ENCODE measurements at places on chromosomes 6 and 20.
A peak's percentile ranks its signal among the peaks of the same experiment; 100 is the strongest.

- no peak for DNase-seq
Observed at GRCh38 chr6:113662688-113663333, 194.3 kb upstream of the MARCKS start.

GRCh38 chr6:11428895-11429294 lies 108.7 kb upstream of the TMEM170B start:
- DNase-seq: peak; percentile 52

DNA sequence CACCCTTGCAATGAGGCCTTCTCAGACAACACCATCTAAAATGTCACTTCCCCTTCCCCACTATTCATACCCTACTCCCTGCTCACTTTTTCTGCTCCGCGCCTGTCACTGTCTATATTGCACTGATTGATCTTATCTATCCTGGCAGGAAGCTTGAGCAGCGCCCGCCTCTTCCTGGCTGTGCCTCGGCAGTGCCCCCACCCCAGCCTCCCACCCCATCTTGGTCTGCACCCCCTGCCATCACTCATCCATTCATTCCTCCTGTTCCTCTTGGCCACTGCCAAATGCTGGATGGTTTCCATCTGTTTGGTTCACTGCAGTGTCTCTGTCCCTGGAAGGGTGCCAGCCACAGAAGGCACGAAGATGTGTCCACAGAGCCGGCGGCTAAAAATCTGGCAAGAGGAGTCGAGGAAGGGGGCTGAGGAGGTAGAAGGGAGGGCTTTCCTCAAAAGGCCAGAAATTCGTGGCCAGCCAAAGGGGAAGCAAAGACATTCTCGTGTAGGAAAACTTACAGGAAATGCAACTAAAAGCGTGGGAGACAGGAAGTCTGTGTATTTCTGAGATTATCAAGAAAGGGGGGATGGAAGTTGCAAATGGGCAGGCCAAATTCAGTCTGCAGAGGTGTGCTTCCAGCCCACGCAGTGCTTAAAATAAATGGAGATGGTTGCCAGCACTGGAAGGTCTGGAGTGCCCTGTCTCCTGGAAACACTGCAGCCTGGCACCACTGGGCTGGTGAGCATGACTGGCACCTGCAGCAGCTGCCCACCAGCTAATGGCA lies 27.6 kb downstream of the SYNJ2 start:
- peak; percentile 66 for DNase-seq

DNA sequence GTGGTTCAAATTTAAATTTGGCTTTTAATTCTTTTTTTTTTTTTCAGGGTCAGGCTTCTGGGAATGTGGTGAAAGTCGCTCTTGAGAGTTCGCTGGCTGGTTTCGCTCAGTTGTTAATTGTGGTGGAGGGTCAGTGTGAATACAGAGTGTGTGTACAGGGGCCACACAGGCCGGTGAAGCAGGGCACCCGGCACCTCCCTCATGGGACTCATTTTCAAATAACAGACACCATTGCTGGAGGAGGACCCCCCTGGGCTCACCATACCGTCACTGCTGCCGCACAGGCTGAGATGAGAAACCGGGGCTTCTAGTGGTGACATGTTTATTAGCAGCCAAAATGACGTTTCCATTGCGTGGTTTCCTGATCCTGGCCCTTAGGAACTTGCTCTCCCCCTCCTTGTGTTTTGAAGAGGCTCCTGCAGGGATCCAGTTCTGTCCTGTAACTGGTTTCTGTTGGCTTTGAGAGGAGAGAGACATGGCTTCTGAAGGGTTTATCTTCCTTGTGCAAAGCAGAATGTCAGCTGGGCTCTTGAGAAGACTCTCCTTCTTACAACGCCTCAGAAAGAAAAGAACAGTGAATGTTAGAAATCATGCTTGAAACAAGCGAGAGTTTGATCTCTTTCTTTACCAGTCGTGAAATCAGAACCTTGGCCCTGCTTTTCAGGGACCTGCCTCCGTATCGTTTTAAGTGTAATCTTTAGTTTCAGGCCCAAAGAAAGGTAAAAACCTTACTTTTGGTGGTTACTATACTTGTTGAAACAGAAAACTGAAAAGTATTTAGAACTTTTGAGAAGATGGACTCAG lies 37.8 kb downstream of the DUSP22 start:
- DNase-seq: no peak

DNA sequence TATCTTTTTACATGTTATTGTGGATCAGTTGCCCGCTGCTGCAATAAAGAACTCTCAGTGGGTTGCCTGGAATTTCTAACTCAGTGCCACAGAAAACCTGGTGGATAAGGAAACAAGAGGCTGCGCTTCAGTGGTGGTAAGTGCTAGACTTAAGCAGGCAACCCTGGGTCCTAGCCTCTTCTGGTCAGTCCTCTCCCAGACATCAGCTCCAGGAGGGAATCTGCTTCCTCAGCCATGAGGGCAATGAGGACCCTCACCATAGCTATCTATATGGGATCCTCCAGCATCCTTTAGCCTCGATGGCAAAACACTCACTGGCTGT lies 490.7 kb upstream of the SULF2 start:
- no peak for DNase-seq

DNA sequence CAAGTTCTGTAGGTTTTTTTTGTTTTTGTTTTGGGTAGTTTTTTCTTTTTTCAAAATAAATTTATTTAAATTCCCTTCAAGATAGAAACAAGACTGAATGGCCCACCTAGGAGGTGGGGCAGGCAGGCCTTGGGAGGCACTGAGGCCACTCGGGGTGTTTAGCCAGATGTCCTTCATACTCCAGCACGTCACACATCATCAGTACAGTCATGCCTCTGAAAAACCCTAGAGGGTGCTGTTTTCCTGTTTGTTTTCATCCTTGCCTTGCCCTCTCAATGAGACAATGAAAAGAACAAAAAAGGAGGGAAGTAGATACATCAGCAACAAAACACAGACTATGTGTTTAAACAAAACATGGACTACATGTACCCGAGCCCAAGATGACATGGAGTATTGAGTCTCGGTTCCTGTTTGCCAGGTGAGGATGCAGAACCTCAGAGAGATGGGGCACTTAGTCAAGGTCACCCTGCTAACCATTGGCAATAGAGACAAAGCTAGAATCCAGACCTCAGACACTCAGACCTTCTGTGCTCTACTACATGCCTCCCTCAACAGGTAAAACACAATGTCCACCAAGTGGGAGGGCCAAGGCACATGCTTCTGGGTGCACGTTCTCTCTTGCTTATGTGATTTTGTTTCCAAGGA lies 26.8 kb upstream of the CLIC5 start:
- DNase-seq: no peak

DNA sequence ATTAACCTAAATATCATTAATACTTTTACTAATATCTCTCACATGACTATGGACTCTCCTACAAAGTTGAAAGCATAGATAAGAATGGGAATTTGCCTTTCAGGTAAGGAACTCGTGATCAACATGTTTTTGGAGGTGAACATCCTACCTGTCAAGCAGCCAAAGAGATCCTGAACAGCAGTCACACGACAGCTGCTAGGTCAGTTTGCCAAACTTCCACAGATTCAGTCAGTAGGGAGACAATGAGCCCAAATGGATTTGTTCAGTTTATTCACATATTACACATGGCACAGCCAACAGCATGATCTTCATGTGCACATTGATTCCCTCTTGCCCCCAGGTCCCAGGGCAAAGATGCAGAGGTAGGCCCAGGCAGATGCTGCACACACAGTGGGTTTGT lies 86.1 kb upstream of the LOC128125822 start:
- no peak for DNase-seq

DNA sequence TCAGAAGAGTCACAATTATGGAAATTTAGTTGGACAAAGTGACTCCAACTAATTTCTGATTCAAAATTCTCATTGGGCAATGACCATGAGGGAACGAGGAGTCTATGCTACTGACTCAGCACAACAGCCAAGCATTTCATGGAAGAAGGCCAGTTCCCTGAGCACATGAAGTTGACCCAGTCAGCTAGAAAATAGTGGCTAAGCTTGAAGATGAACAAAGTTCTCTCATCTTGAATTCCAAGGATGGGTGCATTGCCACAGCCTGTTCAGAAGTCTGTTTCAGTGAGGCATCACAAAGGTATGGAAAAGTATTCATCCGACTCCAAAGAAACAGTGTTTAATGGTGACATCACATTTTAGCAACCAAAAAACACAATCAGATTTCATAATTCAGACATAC lies 676.9 kb downstream of the HACE1 start:
- no peak for DNase-seq

GRCh38 chr6:14226051-14226660 lies 108.6 kb downstream of the CD83 start:
- DNase-seq: no peak

- DNase-seq: no peak
Observed at GRCh38 chr6:142482249-142482648, 180.4 kb downstream of the ADGRG6 start.

GRCh38 chr20:5925551-5925950 lies 24.8 kb downstream of the TRMT6 start:
- no peak for DNase-seq

DNA sequence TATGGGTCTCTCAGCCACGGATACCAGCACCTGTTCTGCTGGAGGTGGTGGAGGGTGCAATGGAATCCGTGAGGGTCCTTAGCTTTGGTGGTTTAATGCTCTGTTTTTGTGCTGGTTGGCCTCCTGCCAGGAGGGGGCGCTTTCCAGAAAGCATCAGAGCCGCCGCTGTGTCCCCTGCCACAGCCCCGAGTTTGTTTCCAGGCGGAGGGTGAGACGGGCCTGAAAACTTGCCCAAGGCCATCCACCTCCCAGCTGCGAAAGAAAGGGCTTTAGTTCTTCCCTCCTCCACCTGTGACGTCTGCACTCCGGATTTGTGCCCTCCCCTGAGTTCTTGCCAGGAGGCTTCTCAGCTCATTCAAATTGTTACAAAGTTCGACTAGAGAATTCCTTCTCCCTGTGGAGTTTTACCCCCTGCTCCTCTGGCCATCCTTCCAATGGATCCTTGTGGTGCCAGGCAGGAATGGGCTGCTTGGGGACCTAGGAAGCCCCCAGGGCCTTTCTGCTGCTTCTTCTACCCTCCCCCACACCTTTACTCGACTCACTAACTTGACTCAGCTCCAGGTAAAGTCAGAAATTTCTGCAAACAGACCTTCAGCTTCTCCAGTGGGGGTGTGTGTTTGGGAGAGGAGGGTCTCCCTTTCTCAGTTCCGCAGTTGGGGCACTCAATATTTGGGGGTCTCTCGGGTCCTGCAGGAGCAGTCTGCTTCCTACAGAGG lies 873.7 kb downstream of the KIF16B start:
- no peak for DNase-seq

- DNase-seq: peak; percentile 65
Observed at GRCh38 chr6:155177363-155177961, 86.4 kb upstream of the CLDN20 start.

DNA sequence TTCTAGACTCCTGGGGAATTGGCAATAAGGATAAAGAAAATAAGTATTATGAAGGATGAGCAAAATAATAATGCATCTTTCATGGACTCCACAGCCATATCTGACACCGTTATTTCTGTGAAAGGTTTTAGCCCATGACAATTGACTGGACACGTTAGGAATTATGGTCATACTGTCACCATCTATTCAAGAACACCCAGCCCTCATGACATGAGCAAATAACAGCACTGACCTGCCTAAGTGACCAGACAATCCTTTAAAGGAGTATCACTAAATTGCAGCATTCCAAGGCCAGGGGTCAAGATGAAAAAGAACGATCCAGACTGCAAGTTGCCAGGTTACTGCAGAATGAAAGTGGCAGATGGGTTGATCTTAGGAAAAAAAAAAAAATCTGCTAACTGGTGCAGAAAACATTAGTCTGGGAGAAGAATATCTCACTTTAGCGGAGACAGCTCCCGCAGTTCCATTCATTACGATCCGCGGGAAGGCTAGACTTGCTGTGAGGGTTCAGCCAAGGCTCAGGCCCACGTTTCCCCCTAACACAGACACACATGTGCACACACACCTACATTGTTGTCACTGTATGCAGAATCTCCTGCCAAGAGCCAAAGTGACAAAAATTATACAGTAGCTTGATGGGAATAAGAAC lies 237.7 kb upstream of the AGPAT4 start:
- no peak for DNase-seq

GRCh38 chr6:56962441-56962840 lies 7.5 kb downstream of the BEND6 start:
- DNase-seq: no peak

- no peak for DNase-seq
Observed at GRCh38 chr6:21539621-21540100, 53.9 kb upstream of the SOX4 start.

DNA sequence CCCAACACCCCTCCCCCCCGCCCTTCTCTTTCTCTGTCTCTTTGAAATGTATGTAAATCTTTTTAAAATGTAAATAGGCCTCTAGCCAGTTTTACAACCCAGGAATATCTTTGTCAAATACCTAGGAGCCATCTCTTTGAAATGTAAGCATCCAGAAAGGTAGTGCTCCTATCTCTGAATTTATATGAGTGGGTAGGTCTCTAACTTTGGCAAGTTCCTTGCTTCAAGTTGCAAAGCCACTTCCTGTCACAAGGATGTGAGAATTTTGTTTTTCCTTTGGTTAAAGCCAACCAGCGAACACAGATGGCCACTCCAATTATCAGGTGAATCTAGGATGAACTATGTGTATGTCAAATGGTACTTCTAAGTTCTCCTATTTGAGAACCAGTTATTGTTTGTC lies 6.2 kb upstream of the DEFB132 start:
- DNase-seq: no peak

DNA sequence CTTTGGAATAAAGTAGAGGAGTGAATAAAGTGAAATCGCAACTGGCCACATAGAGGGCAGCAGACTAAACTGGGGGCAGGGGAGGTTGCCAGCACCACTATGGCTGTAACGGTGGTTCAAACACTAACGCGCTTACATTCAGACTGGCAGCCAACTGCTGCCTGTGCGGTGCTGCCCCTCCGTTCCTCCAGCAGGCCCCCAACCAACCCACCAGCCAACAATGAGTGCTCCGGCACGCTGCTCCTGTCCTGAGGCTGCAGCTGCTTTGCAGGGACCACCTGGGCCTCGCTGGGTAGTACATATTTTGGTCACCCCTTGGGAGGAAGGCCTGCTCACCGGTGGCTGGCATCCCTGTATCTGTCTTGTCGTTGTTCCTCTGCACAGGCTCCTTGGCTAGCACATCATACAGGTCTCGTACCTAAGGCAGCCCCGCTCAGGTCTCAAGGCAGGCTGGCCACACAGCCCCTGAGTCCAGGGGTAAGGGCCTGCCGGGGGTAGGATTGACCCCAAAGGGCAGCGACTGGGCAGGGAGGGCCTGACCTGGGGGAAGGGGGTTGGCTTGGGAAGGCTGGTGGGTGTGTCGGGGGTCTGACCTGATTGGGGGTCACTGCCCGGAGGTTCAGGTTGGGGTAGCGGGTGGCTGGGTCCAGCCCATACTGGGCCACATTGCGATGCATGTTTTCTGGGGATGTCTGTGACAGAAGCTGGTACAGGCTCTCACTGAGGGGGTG lies 6.3 kb downstream of the MICAL1 start:
- DNase-seq: no peak

- no peak for DNase-seq
Observed at GRCh38 chr20:1824834-1825233, 70.4 kb upstream of the SIRPA start.

DNA sequence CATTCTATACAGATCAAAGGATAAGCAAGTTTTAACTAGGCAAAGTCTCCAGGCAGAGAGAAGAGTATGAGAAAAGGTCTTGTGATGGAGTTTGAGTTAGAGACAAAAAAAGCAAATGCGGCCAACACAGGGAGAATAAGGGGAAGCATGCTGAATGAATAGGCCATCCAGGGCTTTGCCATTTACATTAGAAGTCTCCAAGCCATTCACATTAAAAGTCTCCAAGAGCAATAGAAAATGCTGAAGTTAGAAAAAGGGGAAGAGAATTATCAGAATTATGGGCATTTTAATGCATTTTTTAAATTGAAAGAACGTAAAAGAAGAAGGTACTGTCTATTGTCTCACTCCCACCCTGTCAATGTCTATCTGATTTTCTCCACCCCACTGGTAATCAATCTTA lies 49.4 kb downstream of the PDSS2 start:
- DNase-seq: no peak
